ENCODE measurements at places on chromosomes 3 and 15.

- no peak for DNase-seq
Observed at GRCh38 chr3:27293939-27294338, 75.2 kb downstream of the NEK10 start.

DNA sequence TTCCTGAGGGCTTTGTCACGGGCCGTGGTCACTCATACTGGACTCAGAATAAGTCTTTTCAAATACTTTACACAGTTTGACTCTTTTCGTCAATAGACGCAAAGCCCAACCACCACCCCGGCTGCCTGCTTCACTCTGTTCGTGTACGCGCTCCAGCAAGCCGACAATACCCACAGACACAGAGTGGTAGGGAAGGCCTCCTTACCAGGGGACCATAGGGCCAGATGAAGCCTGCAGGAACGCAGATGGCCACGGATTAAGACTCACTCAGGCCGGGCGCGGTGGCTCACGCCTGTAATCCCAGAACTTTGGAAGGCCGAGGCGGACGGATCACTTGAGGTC, 29.7 kb downstream of the EFCAB12 start:
- DNase-seq, result no peak

DNA sequence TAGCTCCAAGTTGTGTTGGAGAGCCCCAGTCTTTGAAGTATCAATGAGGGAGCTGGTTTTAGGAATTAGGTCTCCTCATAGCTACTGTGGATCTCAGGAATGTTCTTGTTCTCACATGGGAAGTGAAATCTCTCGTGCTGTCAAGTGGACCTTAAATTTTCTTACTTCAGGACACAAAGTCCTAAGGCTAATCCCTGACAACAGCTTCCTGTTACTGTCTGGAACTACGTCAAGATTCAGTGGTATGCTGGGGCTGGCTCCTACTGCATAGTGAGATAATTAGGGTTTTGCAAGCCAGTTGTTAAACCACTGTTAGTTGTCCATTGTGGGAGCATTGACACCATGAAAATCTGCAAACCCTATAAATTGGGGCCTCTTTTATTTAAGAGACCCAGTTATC, 22.8 kb downstream of the MESP1 start:
- DNase-seq, result peak; percentile 39

GRCh38 chr3:39541917-39542329, 74.4 kb downstream of the MOBP start:
- DNase-seq, result no peak

All from foreskin fibroblast (primary cell).